ENCODE measurements at places on chromosomes 6 and 20.
A peak's percentile ranks its signal among the peaks of the same experiment; 100 is the strongest.

GRCh38 chr6:159434410-159434809, 258.6 kb downstream of the SOD2 start:
- DNase-seq, result no peak

- DNase-seq, result no peak
Measured at GRCh38 chr6:84525907-84526306, 238.5 kb downstream of the TBX18 start.

DNA sequence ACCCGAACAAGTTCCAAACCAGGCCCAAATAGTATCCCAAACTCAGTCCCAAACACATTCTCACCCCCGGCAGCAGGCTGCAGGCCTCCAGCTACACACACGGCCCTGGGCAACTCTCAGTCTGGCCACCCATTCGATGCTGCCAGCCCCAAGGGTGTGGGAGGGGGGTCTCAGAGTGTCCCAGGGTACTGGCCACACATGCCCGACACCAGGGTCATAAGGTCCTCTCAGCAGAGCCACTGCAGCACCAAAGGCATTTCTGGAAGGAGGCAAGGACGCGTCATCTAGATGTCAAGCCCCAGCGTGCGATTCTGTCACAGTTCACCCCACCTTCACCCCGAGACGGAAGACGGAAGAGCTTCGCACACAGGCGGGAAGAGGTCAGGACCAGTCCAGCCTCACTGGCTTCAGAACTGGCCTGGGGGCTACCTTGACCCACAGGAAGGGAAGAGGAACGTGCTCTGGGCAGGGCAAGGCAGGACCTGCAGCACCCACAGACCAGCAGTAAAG, 9.5 kb downstream of the MYL9 start:
- no peak for DNase-seq

DNA sequence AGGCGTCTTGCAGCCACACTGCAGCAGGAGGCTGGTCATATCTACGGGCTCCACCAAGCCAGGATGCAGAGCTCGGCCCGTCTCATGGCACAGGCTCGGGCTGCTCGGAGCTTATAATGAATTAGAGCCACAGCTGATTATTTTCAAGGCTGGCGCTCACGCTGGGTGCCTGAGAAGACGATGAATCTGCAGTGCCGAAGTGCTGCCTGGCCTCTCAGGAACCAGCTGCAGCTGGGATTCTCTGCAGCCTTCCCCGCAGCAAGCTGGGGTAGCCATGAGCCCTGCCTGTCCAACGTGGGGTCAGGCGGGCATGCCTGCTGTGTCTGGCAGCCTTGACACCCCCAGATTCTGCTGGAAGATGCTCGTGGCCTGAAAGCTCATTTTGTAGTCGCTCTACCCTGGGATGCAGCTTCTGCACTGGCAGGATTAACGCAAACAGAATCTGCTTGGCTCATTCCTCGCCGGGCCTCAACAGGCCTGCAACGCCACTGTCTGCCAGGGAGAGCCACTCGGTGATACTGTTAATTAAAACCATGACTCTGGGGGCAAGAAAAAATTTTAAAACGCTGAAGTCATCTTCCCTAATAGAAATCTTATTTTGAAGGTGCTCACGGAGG, 104.3 kb downstream of the CDH26 start:
- DNase-seq, result no peak

GRCh38 chr6:151228788-151229400, 10.9 kb upstream of the AKAP12 start:
- DNase-seq, result no peak

GRCh38 chr6:40152701-40153436, 218.6 kb upstream of the MOCS1 start:
- DNase-seq, result no peak

GRCh38 chr20:32681175-32682084, 7.7 kb upstream of the C20orf203 start:
- peak; percentile 62 for DNase-seq

Measured in activated CD4-positive, alpha-beta T cell treated with anti-CD3 and anti-CD28 coated beads, Interleukin-2, amount 10 ng/mL, durations not matched to agents 24 days and 14 days (primary cell).